ENCODE measurements at places on chromosomes 6 and 20.
A peak's percentile ranks its signal among the peaks of the same experiment; 100 is the strongest.

GRCh38 chr6:149173222-149173621 is 144.3 kb upstream of the TAB2 start:
- no peak for DNase-seq

DNA sequence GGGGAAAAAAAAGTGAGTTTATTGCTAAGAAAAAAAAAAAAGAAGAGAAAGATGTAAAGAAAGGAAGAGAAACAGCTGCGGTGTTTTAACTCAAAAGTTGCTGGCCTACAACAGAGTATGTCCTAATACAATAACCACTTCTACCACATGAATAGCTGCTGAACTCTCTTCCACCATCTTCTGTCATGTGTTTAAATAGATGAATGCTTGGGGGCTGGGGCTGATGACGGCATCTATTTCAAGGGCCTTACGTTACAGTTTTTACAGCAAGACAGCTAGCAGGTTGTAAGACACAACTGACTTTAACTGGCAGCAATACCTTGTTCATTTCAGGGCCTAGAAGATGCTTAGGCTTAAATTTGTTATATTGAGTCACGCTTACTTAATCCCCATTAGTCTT is 50.4 kb downstream of the MAP3K7 start:
- no peak for DNase-seq

GRCh38 chr20:9145142-9145541 is 76.3 kb downstream of the PLCB4 start:
- DNase-seq: no peak

- DNase-seq: no peak
These were observed 27.0 kb downstream of the RNF144B start for GRCh38 chr6:18414116-18414515.

- peak; percentile 11 for DNase-seq
These were observed 617 bp upstream of the TSPYL1 start for GRCh38 chr6:116280161-116280932.

DNA sequence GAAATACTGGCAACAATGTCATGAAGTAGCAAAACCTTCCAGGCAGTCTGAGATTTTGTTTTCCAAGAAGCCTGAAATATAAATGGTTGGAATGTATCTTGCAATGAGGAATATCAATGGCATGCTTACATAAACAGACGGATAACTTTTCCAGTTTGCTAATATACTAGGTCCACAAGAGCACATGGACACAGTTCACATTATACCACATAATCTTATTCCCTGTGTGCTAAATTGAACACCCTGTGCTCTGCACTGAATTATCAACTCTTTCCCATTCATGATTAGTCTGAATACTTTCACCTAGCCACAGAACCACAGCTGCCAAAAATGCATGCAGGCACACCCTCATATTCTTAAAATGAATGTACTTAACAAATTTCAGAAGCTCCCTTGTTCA is 274.3 kb downstream of the COL12A1 start:
- peak; percentile 94 for DNase-seq

DNA sequence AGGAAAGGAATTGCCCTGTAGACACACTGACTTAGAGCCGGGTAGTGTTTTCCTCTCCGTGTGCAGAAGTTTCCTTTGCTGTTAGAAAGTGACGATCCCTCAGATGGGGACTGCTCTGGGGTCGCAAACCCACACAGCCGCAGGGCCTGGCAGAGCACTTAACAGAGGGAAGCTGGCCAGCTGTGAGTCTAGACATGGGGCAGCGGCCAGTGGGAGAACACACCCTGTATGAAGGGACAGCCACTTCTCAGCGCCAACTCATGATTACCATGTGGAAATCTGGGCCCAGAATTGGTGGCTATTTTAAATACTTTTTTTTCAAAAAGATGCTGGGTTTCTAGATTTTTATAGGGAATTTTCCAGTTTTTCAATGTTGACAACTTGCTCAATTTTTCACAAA is 39.4 kb downstream of the SLC9A8 start:
- DNase-seq: no peak

- no peak for DNase-seq
These were observed 59.8 kb downstream of the SOD2 start for GRCh38 chr6:159633196-159633595.

- no peak for DNase-seq
These were observed 133.9 kb downstream of the MYLK4 start for GRCh38 chr6:2616811-2617210.

DNA sequence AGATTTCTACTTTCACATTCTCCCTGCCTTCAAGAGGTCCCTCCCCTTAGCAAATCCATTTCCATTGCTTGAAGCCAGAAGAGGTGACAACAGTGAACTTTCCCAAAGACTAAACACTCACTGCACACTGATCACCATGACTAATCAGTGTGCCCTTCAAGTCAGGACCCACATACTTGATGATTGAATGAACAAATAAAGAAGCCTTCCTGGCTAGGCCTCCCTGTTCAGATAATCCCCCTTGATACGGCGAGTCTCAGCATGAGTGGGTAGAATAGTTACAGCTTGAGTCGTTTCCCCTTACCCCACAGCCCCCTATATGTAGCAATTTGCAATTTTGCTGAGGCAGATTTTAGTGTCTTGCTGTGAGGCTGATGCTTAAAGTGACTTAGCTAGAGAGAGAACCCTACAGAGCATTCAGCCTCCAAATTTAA is 102.2 kb downstream of the UNC5CL start:
- DNase-seq: peak; percentile 95

DNA sequence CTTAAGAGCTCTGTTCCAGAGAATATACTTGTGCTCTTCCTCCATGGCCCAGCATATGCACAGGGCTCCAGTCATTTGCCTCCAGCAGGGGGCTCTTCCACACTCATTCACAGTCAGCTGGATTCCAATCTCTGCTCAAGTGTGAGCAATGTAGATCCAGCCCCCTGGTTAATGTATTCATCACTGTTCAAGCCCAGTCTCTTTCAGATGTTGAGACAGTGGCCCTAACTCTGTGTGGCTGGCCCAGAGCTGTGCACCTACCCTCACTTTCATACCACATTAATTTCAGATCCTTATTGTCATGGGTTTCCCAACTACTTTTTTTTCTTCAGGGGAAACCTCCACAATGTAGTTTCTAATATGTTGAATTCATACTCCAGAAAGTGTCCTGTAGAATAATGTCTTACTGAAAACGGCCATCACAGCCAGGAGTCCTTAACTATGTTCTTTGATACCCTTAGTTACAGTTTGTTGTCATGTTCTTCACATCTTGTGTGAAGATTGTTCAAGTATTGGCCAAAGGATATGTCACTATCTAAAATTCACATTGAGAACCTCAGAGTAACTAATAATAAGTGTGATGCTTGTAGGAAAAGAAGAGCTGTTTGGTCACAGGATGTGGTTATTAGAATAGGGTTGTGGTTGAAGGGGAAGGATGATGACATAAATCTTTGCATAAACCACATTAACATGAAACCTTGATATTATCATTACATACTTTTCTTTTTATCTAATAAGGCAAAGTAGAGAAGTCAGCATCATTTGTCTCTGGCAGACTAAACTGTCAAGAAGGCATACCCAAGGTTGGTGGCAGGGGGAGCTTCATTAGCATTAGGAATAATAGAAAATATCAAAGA is 14.4 kb upstream of the HLA-DQA1 start:
- DNase-seq: peak; percentile 29

- no peak for DNase-seq
These were observed 80.5 kb upstream of the NAA20 start for GRCh38 chr20:19936466-19937200.

DNA sequence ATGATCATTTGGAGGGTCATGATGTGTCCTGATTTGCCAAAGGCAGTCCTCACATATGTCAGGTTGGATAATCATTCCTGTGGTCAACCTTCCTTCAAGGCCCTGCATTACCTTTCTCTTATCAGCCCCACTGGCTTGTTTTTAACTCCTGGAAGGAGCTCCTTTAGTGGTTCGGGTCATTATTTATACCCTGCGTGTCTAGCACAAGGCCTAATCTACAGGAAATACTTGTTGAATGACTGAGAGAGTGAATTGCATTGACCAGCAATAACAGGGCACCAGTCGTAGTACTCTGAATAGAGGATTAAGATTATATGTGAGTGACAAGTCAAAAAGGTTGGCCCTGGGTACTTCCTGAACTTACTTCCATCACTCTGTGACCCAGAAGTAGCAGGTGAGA is 4.5 kb downstream of the HIVEP2 start:
- no peak for DNase-seq

GRCh38 chr20:63183422-63184146 is 32.3 kb downstream of the YTHDF1 start:
- DNase-seq: peak; percentile 13

- peak; percentile 27 for DNase-seq
These were observed 636 bp downstream of the ELOVL2 start for GRCh38 chr6:11043378-11043960.

DNA sequence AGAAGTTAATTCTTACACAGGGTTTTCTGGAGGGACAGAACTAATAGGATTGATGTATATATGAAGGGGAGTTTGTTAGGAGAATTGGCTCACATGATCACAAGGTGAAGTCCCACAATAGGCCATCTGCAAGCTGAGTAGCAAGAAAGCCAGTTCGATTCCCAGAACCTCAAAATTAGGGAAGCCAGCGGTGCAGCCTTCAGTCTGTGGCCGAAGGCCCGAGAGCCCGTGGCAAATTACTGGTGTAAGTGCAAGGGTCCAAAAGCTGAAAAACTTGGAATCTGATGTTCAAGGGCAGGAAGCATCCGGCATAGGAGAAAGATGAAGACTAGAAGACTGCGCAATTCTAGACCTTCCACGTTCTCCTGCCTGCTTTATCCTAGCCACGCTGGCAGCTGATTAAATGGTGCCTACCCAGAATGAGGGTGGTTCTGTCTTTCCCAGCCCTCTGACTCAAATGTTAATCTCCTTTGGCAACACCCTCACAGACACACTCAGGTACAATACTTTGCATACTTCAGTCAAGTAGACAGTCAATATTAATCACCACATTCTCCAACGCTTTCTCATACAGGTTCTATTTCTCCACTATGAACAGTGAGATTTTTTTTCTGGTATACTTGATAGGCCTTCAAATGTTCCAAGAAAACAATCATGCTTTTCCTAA is 357.0 kb downstream of the LAMA2 start:
- DNase-seq: no peak

- no peak for DNase-seq
These were observed 174.8 kb upstream of the HEY2 start for GRCh38 chr6:125574604-125575003.

DNA sequence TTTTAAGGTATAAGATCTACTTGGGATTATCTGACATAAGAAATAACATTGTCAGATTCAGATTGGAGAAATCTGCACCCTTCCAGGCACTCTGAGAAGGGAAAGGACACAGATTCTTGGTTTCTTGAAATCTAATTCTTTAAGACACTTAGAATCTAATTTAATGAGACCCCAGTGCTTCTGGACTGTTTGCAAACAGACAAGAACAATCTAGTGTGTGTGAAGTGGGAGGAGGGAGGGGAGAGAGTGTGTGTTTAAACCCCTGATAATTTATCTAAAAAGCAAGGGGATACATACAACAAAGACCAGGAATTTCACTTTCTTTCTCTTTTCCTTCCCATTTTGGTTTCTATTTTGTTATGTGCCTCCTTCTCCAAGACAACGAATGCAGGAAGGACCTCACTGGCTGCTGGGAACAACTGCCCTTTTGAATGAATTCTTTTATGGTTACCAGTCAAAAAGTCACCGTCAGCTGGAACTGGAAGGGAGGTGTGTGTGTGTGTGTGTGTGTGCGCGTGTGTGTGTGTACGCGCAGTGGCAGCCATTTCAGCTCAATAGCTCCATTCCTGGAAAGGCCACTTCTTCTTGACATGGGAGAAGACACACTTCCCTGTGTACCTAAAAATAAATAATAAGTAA is 129.4 kb downstream of the BCAS1 start:
- peak; percentile 86 for DNase-seq

DNA sequence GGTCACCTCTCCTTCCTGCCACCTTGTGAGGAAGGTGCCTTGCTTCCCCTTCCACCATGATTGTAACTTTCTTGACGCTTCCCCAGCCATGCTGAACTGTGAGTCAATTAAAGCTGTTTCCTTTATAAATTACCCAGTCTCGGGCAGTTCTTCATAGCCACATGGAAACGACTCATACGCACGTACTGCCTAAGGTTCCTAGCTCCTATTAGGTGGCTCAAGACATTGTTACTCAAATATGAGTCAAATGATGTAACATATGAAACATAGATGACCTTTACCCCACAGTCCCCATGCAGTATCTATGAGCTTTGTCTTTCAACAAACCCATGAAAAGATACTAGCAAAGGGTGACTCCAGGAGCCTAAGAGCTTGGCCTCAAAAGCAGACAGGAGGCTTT is 98.3 kb downstream of the SIM1 start:
- DNase-seq: peak; percentile 81

DNA sequence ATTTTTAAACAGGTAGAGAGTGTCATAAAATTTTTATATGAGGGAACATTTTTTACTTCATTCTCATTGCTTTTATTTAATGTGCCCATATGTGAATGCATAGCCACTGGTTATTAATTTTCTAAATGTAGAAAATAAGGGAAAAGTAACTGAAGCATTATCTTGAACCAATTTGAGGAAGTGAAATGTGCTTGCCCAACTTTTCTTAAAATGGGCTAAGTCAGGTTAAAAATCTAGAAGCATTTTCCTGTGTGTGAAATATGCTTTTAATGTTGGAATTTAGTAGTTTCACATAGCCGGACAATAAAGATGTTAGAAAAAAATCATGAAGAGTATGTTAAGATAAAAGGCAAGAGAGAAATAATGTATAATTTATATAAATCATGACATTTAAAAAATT is 3.8 kb downstream of the SEC23B start:
- DNase-seq: no peak

GRCh38 chr6:6723361-6723760 is 134.8 kb downstream of the LY86 start:
- no peak for DNase-seq

DNA sequence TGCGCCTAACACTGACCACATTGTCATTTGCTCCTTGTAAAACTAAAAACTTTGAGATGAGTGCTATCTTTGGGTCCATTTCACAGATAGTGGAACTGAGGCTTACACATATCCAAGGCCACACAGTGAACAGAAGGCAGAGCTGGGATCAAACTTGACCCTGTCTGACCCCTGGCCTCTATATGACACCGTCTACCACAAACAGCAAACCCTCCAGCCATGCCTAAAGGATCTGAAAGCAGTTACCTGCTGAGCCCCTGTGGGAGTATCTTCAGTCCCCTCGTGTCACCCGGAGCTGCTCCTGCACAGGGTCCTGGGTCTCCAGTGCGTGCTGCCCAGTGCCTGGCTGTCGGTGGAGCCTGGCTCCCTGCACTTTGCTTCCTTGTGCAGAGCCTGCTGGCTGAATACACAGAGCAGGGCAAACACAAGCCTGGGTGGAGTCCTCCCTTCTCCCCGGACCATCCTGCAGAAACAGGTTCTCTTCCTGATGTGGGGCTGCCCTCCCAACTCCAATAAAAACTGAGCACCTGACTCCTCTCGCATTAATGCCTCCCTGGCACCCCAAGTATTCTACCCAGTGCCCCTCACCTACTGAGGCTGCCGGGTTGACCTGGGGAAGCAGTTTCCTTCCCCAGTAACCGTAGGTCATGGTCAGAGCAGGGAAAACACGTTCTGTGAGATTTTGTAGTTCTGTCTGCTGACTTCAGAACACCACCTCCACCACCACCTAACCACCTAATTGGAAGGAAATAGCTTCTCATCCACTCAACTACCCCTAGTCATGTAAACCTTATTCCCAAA is at the start of gene BCAS1:
Gene BCAS1 (minus strand): TSS at position 408 of the 801 bp plus-strand sequence. CDS start 11,876 bp downstream, outside the sequence.
- no peak for DNase-seq

- DNase-seq: no peak
These were observed 172.8 kb downstream of the CDKAL1 start for GRCh38 chr6:20706939-20707485.
